BE2C (cell line): ENCODE measurements at places on chromosomes 4 and X.

GRCh38 chr4:37542706-37543105 lies 143.5 kb downstream of the RELL1 start:
- DNase-seq: no peak

GRCh38 chr4:122762520-122762919 lies 30.0 kb downstream of the BBS12 start:
- no peak for DNase-seq

DNA sequence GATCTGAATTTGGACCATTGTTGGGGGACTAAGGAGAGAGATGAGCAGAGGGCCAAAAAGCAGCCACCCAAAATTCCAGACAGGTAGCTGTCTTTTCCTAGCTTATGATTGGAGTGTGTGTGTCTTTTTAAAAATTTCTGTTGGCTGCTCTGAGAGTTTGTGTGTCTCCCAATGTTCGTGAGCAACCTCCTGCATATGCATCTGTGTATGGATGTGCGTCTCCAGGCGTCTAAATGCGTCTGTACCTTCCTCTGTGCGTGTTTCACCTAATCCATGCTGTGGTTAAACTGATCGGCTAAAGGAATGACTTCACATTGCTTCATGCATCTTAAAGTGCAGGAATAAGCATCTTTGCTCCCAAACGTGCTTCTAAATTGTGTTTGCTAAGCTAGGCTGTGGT lies 65.5 kb upstream of the LAS1L start:
- no peak for DNase-seq

DNA sequence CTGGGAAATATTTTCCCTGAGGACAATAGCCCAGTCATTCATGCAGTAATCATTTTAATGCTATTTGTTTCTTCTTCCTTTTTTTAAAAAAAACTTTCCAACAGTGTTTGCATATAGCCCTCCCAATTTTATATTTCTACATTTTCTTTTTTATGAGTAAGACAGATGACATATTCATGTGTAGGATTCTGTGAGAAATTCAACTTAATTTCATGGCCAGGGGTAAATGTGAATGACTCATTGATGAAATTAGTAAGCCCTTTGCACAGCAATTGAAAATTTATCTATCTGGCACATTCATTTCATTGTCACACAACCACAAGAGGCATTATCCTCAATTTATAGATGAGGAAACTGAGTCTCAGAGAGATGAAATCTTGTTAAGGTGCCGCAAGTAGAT lies 13.7 kb upstream of the SMIM20 start:
- DNase-seq: no peak

- DNase-seq: peak; percentile 33
Measured at GRCh38 chr4:95572304-95572991, 23.7 kb upstream of the UNC5C start.

DNA sequence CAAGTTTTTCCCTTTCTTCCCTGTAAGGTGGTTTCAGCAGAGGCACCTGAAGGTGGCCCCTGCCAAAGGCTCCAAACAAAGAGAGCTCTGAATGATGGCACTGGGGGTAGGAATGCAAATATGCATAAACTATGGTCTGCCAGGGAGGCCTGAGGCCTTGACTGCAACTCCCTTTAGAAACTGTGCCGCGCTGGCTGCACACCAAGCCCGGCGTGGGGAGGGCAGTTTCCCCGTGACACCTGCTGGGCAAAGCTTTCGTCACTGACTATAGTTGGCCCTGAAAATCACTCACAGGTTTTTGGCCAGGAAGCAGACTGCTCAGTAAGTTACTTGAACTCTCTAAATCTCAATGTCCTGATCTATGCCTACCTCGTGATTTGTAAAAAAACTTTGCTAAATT lies 97.8 kb upstream of the ATOH1 start:
- DNase-seq: no peak

DNA sequence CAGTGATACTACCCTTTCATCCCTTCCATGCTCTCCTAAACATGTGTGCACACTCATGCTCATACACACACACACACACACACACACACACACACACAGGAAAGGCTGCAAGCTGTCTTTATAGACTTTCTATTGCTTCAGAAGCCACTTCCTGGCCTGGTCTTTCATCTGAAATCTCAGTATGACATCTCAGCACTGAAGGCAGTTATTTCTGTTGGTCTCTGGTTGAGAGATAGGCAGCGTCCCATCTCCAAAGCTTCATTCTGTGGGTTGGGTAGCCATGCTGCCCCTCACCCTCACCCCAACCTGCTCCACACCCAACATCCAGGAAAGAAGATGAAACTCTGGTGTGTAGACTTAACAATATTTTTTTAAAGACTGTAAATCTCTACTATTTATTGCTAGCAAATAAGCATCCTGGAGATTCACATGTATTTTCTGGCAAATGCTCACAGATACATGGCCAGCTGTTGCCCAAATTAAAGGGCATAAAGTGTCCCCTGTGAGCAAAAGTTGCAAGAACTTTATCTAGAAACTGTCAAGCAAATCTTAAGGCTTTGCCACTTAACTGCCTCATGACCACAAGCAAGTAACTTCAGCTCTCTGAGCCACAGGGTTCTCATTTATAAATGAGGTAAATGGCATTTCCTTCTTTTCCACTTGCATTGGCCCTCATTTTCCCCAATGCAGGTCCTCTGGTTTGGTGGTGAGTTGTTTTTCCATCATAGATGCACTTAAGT lies 189.8 kb upstream of the AFF2 start:
- no peak for DNase-seq

DNA sequence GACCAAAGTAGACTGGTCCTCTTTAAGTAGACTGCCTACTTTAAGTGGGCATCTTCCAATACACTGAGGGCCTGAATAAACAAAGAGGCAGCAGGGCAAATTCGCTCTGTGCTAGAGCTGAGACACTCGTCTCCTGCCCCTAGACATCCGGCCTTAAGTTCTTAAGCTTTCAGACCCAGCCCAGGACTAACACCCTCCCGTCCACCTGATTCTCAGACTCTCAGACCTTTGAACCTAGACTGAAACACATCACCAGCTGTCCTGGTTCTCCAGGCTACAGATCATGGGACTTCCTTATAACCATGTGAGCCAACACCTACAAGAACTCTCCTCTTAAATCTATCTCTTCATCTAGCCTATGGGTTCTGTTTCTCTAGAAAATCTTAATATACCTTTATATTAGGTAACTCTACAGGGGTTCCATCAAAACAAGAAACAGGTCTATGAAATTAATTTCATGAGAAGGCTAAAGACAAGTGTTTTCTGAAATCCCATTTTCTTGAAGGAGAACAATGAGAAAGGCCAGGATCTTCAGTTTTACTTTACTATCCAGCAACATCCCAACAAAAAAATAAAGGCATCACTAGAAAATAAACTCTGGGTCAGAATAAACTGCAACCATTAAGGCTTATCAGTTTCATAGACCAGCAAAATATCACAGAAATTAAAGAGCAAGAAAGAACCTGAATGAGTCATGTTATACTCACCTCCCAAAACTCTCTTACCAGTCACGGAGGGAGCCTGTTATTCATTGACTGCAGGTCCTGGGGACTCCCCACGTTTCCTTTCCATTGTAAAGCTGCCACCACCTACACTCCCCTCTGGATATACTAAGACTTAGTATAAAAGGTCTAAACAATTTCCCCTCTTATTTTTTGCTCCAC lies 14.8 kb downstream of the ADGRA3 start:
- DNase-seq: no peak

DNA sequence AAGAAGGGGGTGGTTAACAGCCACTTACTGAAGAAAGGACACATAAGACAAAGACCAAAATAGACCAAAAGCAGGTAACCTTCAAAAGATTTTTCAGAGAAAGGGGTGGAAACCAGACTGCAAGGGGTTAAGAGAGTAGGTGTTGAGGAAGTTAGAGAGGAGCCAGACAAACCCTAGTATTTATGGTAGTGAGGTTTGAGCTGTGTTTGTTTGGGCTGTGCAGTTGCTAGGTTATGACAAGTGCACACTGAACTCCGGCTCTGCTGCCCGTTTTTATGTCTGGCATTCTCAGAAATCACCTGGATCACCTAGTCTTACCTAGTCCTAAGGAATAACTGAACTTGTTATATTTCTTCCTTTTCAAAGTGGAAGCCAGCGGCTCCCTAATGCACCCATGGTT lies 22.9 kb upstream of the G3BP2 start:
- DNase-seq: no peak

GRCh38 chr4:82043809-82044137 lies 330.0 kb downstream of the HNRNPD start:
- DNase-seq: no peak

- DNase-seq: no peak
Measured at GRCh38 chrX:1231850-1232465, 19.5 kb upstream of the CRLF2 start.

- no peak for DNase-seq
Measured at GRCh38 chr4:47374477-47374876, 89.0 kb downstream of the COMMD8 start.

- no peak for DNase-seq
Measured at GRCh38 chrX:96837808-96838207, 45.9 kb upstream of the RPA4 start.

DNA sequence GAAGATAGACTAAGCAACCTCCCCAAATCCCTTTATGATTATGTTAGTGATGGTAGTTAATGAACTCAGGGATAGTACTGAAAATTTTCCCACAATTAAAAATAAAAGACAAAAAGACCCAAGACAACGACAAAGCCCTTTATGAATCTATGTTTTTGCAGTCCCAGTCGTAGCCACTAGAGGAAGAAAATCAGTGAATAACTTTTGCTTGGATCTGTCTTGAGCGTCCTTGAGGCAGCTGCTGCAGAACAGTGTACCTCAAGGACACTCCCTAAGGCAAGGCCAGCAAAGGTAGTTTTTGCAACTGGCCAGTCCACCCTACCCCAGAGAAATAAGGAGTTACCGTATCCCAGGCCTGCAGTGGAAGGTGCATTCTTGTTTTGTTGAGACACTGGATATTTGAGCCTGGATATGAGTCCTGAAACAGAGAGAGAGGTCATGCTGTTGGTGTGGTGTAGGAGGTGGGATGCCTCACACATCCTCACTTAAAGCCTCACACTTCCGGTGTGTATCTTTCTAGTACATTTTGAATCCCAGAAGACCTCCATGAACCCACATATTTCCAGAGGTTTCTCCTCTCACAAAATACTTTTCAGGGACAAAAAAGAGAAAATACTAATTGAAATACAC lies 8.7 kb upstream of the TIMM8A start:
- no peak for DNase-seq

- no peak for DNase-seq
Measured at GRCh38 chr4:52984462-52984881, 122.4 kb downstream of the RASL11B start.

DNA sequence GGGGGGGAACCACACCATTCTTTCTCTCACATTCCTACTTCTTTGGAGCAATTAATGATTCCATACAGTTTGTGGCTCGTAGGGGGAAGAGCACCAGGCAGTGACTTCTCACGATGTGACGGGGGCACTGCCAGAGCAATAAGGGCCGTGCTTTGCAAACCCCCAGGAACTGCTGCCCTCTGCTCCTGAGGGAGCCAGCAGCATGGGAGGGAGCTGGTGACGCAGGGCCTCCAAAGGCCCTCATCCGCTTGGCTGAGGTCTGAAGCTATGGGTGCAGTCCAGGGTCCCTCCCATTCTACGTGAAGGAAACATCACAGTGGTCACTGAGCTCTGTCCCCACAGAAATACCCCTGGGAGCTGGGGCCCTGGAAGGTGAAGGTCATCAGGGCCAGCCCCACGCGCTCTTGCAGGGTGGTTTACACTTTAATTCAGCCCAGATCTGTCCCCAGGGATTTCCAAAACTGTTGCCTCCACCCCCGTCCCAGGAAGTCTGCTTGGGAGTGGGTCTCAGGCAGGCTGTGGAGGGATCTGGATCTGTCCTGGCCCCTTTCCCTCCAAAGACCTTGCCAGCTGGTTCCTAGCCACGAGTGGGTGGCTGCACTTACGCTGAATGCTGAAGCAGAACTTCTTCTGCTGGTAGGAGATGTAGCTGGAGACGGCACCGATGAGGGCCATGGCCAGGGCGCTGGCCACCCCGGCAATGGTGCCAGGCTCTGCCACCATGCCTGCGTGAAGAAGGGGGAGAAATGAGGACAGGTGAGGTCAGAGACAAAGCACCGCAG lies 82.6 kb downstream of the MTMR1 start:
- DNase-seq: no peak

GRCh38 chr4:152678841-152679240 lies 956 bp downstream of the TMEM154 start:
- DNase-seq: no peak

DNA sequence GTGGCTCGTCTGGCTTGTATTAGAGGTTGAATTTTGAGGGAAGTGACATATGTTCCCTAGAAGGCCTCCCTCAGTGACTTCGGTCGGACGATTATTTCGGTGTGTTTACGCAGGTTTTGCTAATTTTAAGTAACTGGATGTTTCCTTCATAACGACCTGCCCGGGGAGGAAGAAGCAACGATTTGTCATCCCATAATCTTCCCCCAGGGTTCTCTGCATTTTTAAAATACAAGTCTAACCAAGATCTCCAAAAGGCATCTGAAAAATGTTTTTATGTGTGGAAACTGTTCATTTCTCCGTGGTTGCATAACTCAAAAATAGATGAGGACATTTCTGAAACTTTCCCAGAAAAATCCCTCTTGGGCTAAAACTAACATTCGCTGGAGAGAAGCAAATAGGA lies 195.4 kb downstream of the SHOX start:
- no peak for DNase-seq

DNA sequence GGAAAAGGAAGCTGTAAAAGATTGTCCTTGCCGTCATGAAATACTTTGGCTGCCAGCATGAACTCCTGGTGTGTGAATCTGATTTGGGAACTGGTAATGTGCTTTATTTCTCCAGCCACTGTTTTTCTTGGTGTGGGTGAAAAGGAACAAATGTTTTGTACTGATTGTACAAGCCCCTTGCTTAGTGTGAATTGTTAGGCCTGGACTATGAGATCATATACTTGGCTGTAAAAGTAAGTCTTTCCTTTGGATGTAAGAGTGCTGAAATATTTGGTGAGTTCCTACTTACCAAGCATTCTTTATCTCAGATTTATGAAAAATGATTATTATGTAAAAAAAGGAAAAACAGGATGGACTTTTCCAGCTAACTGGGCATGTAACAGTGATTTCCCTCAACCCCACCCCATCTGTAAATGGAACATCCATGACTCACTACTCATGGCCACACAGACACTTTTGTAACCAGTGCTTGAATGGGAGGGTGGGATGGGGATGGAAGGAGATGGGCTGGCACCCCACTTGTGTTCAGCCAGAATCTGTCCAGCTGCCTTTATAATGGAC lies 6.3 kb downstream of the FNIP2 start:
- DNase-seq: no peak

DNA sequence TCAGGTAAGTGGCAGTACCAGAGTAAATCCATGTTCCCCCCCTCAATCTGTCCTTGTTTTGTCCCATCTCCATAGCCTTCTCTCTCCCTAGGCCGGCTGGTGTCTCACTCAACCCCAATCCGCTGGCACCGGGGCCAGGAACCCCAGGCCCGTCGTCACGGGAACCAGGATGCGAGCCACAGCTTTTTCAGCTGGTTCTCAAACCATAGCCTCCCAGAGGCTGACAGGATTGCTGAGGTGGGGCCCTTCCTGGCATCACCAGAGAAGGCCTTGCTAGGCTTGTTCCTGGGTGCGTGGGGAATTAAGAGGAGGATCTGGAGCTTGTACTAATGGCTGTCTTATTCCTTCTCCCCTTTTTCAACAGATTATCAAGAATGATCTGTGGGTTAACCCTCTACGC lies 2.7 kb downstream of the TSPYL2 start:
- no peak for DNase-seq

- no peak for DNase-seq
Measured at GRCh38 chr4:145041378-145041777, 56.6 kb downstream of the ANAPC10 start.

GRCh38 chr4:17723648-17724047 lies 57.8 kb downstream of the FAM184B start:
- no peak for DNase-seq
